Stimulated activated CD4-positive, alpha-beta T cell treated with anti-CD3 and anti-CD28 coated beads, Interleukin-4, amount 100 ng/mL, for 4 hours (primary cell): ENCODE measurements at places on chromosomes 4 and X.

GRCh38 chr4:2135083-2135482 lies 76.0 kb downstream of the NAT8L start:
- no peak for DNase-seq

- DNase-seq: no peak
These were observed 112.1 kb upstream of the LDB2 start for GRCh38 chr4:17010426-17011087.

GRCh38 chr4:162239992-162240769 lies 76.4 kb upstream of the FSTL5 start:
- no peak for DNase-seq

- DNase-seq: no peak
These were observed 148.7 kb upstream of the TBC1D9 start for GRCh38 chr4:140904904-140905303.

DNA sequence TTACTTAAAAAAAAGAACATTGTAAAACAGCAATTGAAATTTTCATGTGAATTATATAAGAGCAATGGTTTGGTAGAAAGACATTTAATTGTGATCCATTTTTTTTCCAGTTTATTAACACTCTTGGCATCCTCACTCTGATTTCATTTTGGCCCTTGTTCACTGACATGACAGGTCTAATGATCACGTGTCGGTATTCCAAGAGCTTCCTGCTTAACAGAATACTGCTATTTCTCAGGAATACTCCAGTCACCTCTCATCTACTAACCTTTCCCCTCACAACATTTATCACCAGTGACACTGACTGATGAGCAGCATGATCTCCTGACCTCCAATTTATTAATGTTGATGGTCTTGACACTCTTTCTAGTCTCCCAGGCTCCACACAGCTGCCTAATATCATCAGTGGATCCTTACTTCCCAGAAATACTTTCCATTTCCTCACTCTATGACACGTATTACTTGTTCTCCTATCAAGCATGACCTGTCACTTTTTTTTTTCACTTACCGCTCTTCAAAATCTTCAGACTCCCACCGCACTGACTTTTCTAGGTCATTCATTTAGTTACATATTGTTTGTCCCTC lies 847.8 kb upstream of the SLIT2 start:
- no peak for DNase-seq

DNA sequence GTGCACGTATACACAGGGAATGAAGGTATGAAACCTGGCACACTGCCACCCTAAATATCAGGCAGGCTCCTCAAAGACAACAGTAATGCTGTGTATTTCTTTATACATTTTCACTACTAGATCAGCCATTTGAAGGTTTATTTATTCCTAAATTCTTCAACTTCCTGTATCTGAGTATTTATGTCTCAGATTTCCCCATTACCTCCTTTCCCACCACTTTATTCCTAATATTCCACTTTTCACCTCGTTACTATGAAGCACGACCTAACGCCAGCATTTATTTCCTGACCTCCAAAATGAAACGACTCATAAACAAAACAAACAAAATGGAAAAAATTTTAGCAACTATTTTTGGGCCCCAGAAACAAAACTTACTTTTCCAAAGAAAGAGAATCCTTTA lies 69.6 kb downstream of the MAML3 start:
- DNase-seq: no peak

DNA sequence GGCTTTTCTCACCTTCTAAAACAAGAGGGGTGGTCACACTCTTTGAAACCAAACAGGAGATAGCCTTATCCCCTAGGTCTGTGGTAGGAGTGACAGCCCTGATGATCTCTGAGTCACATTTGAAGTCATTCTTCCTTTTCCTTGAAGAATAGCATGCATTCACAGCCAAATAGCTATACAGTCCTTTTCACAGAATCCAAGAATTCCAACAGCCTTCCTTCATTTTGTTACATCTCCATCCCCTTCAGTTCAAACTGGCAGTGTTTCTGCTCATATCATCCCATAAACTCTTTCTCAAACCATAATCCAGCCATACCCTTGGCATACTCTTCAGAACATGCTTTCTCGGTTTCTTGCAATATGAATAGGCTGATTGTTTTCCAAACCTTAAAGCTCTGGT lies 33.3 kb upstream of the TMEM184C start:
- no peak for DNase-seq

- DNase-seq: no peak
These were observed 138.1 kb upstream of the RASGEF1B start for GRCh38 chr4:81609844-81610243.

DNA sequence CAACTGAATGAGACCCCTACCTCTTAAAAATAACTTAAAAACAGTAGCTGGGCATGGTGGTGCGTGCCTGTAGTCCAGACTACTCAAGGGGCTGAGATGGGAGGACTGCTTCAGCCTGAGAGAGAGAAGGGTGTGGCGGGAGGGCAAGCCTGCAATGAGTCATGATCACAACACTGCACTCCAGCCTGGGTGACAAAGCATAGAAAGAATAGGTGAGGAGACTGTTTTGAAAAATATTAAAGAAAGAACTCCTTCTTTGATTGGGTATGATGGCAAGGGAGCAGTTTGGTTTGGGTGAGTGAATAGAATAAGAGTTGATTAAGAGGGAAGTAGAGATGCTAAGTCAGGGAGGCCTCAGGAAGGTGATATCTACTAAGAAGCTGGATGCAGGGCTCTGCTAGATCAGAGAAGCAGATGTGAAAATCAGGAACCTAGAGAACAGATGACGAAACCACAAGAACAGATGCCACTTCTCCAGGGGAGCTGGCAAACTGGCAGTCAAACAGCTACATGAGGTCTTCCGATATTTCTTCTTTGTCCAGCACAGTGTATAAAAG lies 318.6 kb downstream of the OPHN1 start:
- no peak for DNase-seq
